ENCODE measurements at places on chromosomes 12 and 14.

- no peak for DNase-seq
Observed at GRCh38 chr12:51238037-51238509, 553 bp upstream of the DAZAP2 start.

DNA sequence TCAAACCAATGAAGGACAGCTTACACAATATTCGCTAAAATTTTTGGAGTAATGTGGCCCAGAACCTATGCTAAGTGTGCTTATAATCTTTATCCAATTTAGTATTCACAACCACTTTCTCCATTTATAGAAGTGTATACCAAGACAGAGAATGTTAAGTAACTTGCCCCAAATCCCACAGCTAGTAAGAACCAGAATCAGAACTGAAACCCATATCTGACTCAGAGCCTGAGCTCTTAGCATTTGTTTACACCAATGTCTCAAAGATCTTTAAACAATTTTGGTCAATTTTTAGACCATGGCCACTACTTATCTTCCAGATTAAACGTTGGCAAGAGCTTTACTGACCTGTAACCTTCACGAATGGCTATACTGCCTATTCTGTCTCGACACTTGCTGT is 53.0 kb downstream of the PAPLN start:
- no peak for DNase-seq

DNA sequence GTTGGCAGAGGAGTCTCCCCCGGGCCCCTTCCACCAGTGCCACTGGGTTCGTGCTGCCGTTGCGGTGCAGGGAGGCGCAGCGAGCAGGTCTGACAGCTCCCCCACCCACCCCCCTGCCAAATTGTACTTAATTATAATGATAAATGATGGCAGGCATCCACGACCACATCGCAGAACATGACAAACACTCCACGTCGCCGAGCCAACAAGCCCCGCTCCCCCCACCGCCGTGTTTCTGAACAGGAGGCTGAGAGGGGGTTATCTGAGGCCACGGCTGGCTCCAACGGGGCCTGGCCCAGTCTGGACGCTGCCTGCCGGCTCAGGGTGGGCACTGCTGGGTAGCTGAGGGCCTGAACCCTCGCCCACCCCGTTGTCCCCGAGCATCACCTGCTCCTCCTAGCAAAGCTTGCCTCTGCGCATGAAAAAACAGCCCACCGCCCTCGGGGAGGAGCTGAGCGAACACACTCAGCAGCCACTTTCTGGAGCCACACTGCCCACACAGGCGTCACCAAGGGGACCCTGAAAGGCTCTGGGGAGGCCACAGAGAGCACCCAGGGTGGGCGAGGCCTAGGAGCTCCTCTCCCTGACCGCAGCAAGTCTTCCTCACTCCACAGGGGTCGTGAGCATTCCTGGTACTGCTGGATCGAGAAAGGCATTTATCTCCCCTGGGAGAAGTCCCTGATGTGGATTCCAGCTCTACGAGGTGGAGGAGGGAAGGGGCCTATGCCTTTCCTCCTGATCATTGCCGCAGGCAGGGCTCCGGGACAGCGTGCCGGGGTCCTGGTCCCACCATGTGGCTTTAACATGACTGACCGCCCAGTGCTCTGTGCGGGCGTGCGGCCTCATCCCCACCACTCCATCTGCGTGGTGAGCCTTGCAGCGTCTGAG is 35.4 kb upstream of the DIO3 start:
- DNase-seq: no peak

- DNase-seq: no peak
Observed at GRCh38 chr14:53952533-53952932, 4.1 kb downstream of the BMP4 start.
